ENCODE measurements at places on chromosomes 13 and 19.

DNA sequence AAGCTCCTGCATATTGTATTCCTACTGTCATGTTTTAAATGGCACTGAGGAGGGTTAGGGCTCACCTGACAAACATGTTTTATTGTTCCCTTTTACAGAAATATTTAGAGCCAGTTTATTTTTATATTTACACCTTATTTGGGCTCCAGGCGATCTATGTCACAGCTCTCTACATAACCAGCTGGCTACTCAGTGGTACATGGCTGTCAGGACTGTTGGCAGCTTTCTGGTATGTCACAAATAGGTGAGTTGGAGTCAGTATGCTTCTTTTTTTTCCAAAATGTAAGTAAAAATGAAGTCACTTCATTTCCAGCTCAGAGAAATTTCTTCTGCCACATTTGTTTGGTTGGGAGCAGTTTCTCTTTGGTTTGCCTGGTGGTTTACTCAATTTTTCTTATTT lies 31.5 kb downstream of the DPY19L3 start:
- DNase-seq = no peak

DNA sequence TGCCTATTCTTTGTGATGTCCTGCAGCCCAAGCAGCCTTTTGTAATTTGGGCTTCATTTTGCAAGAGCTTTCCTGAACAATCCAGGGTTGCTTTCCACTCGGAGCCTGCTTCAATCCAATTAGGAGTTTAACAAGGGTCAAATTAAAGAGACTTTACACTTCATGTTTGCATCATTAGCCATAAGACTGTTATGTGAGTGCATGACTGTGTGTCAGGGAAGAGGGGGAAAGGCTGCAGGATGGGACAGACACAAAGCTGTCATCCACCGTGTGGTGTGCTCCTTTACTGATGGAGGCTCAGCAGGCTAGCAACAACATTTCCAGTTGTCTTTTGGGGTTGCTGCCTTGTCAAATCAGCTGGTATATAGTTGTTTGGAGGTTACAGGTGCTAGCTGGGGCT lies 23.7 kb upstream of the MAB21L1 start:
- no peak for DNase-seq

DNA sequence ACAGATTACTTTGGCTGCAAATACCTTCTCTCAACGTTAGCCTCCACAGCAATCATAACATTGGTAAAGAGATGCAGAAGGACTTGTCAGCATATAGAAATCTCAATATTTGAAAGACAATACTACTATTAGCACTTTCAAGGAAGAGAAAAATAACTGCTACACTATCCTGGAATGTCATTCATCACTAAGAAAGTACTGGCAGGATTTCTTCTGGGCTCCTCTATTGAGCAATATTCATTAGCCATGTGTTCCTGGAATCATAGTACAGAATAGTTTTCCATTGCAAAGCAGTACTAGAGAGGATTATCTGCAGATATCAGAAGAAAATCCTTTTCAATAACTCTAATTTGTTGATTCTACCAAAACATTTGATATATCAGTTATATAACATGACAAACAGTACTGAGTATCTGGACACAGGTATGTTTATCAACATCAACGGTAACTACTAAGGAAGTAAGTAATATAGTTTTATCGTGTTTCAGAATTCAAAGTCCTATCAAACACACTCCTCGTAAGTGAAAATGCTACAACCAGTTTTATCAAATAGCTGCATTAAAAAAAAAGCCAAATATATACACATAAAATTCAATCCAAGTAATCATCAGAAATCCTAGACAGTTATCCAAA lies 27.3 kb downstream of the INTS6 start:
- DNase-seq = no peak

GRCh38 chr19:45547965-45548609 lies 36.5 kb downstream of the OPA3 start:
- no peak for DNase-seq

DNA sequence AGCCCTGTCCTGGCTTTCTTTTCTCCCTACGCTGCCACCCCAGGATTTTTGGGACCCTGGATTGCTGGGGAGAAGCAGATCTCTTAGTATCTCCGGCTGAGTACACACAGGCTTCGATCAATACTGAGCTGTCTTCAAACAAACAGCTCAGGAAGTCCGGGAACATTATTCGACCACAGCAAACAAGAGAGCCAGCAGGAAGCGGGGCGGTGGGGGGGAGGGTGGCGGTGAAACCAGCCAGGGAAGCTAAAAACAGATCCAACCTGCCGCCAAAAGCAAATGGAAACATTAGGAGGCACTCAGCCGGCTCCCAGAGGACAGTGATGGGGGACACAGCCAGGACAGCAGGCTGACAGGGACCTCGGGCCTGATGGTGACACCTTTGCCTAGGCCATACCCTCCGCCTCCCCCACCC lies 12.2 kb upstream of the BCAM start:
- DNase-seq = no peak

DNA sequence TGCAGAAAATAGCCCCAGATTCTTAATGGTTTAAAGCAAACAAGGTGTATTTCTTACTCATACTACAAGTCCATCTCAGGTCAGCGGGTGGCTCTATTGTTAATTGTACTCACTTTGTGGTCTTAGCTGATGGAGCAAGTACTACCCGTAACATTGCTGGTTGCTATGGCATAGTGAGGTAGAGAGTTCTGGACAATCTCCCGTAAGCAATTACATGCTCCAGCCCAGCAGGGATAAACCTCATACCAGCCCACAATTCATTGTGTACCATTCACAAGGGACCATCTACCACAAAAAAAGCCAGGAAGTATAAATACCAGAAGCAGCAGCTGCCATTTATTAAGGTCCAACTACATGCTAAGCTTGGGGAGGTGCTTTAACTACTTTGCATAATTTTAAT lies 167.1 kb downstream of the PCDH9 start:
- DNase-seq = no peak

- no peak for DNase-seq
Measured at GRCh38 chr13:30965380-30965779, 32.9 kb downstream of the TEX26 start.

- no peak for DNase-seq
Measured at GRCh38 chr19:8526345-8527091, 12.6 kb upstream of the ZNF414 start.

- DNase-seq = no peak
Measured at GRCh38 chr19:41886761-41887710, 4.1 kb downstream of the ARHGEF1 start.

DNA sequence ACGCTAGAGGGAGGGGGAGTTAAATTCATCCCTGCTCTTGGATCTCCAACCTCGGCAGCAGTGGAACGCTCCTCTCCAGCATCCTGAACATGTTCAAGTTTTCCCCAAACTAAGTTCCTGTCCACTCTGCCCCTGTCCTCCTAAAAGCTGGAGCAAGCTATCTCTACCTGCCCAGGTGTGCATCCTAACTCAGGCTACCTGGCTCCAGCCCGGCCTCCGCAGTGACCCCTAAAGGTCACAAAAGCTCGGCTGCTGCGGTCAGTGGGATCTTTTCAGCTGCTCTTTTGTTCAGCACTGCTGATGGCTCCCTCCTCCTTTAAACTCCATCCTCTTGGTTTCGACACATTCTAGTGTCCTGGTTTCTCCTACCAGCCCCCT lies 1.4 kb downstream of the DCUN1D2 start:
- DNase-seq = no peak

- no peak for DNase-seq
Measured at GRCh38 chr19:6011794-6012193, 33.9 kb upstream of the RANBP3 start.

DNA sequence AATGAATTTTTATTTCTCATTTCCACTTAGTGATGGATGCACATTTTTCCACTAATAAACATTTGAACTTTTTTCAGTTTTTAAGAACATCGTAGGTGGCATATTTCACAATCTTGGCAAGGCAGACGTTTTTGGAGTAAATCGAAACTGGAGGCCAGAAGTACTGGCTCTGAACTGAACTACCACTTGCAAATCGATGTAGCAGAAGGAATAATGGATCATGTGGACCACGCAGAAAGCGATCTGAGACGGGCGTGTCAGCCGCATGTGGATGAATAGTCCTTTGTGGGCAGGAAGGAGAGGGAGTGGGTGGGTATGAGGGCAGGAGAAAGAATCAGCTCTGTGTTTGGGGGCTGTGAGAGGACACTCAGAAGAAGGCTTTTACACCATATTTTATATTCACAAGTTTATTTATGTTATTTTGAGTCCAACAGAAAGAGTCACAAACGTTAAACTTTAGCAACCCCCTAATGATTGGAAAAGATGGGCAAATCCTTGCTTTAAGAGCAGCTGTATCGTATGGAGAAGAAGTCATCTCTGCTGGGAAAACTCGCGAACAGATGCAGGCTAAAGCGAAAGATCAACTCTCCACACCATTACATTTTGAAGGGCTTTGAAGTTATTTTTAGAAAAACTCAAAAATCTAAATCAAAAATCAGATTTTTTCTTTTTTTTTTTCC lies 90.5 kb downstream of the COL4A2 start:
- DNase-seq = no peak

- no peak for DNase-seq
Measured at GRCh38 chr19:21566073-21566472, 60.7 kb downstream of the ZNF429 start.

- no peak for DNase-seq
Measured at GRCh38 chr13:53112522-53112921, 83.9 kb downstream of the OLFM4 start.

DNA sequence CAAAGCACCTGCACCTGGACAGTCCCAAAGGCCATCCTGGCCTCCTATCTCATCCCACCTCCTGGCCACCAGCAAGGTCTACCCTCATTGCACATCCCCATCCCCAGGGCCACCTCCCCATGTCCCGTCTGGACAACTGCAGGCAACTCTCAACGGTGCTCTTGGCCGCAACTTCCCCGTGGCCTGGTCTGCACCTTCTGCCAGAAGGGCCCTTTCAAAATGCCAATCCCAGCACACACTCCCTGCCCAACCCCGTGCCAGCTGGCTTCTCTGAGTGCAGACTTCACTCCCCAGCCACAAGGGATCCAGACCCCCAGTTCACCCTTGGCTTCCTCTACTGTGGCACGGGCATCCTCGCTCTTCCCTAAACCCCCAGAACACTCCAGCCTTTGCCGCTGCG lies 8.2 kb downstream of the PEPD start:
- no peak for DNase-seq

GRCh38 chr19:3161453-3161852 lies 17.1 kb upstream of the S1PR4 start:
- DNase-seq = no peak

GRCh38 chr13:50107205-50107604 lies 92.0 kb downstream of the KCNRG start:
- no peak for DNase-seq

DNA sequence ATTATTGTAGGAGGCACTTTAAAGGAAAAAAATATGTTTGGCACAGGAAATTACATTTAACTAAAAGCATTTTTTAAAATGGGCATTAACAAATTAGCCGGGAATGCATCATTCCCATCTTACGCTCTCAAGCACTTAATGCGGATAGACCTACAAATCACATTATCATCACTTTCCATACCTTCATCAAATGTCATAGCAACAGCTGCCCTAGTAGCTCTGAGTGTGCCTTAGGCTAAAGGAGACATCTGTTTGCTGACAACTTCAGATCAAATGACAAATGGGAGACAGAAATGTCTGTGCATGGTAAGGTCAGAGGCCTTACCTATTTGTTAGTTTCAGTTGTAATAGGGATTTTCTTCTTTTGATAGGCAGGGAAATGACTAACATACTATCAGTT lies 773.2 kb upstream of the SLC10A2 start:
- DNase-seq = no peak

GRCh38 chr13:94390881-94391280 lies 88.6 kb downstream of the DCT start:
- no peak for DNase-seq

GRCh38 chr13:33322543-33322809 lies 36.9 kb upstream of the STARD13 start:
- DNase-seq = no peak

DNA sequence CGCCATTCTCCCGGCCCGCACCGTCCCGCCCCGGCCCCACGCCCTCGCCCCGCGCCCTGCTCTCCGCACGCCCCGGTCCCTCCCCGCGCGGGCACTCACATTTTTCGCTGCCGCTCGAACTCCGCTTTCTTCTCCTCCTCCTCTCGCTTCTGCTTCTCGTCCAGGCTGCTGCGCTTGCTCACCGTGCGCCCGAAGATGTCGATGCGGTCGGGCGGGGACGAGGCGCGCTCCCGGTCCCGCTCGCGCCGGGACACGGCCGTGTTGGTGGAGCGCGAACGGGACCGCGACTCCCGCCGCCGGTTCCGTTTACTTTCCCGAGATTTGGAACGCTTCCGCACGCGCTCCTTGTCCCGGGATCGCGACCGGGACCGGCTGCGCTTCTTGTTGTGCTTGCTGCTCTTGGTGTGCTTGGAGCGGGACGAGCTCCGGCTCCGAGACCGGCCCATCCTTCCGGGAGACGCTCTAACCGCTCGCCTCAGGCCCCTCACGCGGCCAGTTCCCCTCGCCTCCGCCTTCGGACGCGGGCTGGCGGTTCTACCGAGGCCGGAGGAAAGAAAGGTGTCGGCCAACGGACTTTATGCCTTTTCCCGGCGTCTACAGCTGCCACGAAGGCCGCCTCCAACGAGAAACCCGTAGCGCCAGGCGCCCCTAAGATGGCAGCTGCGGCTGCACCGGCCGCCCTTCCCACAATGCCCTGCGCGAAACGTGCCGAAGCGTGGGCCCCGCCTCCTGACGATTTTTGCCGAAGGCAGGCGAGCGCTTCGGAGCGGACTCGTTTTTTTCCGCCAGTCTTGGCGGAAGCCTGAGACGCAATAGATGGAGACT lies at the start of gene ARGLU1:
Gene ARGLU1 (minus strand): TSS at position 664 of the 825 bp plus-strand sequence. CDS start 218 bp downstream, at position 446.
- DNase-seq = peak; percentile 33

GRCh38 chr13:25727250-25727649 lies 324.6 kb downstream of the SHISA2 start:
- DNase-seq = no peak

GRCh38 chr13:30552567-30552966 lies 65.2 kb upstream of the USPL1 start:
- DNase-seq = no peak

- no peak for DNase-seq
Measured at GRCh38 chr19:18865106-18865972, 30.6 kb downstream of the CERS1 start.

GRCh38 chr13:99354371-99354951 lies 47.3 kb upstream of the GPR183 start:
- DNase-seq = no peak

GRCh38 chr13:114106526-114106925 lies 25.9 kb downstream of the RASA3 start:
- no peak for DNase-seq

DNA sequence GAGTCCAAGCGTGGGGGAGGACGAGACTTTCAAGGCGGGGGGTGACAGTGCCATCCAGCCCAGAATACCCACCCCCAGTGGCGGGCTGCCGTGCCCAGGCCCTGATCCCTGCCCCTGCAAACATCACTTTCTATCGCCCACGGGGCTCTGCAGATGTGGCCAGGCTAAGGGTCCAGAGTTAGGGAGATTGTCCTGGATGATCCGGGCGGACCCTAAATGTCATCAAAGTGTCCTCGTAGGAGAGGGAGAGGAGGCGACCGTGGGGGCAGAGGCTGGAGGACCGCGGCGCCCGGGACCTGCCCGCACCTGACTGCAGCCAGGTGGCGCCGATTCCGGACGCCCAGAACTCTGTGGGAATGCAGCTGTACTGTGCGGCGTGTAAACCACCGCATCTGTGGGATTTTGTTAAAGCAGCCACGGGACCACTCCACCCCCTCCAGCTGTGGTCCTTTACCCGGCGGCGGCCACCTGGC lies 32.4 kb downstream of the GJA3 start:
- no peak for DNase-seq

GRCh38 chr13:55660851-55661250 lies 1479.9 kb upstream of the PRR20A start:
- DNase-seq = no peak
